Cardiac ventricle fibroblast (primary cell): ENCODE measurements at places on chromosomes 7 and 10. TPM values are rescaled to one million over a fixed set of nuclear protein-coding genes. Genes with fewer than 3 reads are reported as not detected.

FZD8 gene
- total RNA-seq = 2.4 TPM in 2 replicates

DNA2 gene
- total RNA-seq = 2.3 and 2.4 TPM in 2 replicates

CDHR3 gene
- total RNA-seq = 1.6 and 3.6 TPM in 2 replicates

FLNC gene
- 94.0 and 106 TPM in 2 replicates for total RNA-seq

PNLIPRP3 gene
- not detected in 2 replicates for total RNA-seq

TNKS2 gene
- total RNA-seq = 29.0 and 34.4 TPM in 2 replicates

UNC5B gene
- total RNA-seq = 58.3 and 61.5 TPM in 2 replicates

TSPAN15 gene
- 4.9 and 5.5 TPM in 2 replicates for total RNA-seq

GRM8 gene
- not detected in 2 replicates for total RNA-seq

OR13A1 gene
- not detected in 2 replicates for total RNA-seq

ZNF736 gene
- 4.6 and 4.8 TPM in 2 replicates for total RNA-seq

SP8 gene
- total RNA-seq = not detected in 2 replicates

GBX1 gene
- total RNA-seq = not detected in 2 replicates

FZD1 gene
- total RNA-seq = 18.7 and 21.9 TPM in 2 replicates

R3HCC1L gene
- 5.0 and 10.0 TPM in 2 replicates for total RNA-seq

STRA8 gene
- total RNA-seq = not detected in 2 replicates

PPP1R9A gene
- total RNA-seq = under 0.01 and 0.06 TPM in 2 replicates

PRRT4 gene
- total RNA-seq = 0.54 and 0.56 TPM in 2 replicates

TACC2 gene
- total RNA-seq = 6.4 and 9.4 TPM in 2 replicates

TUBAL3 gene
- not detected in 2 replicates for total RNA-seq

ACBD7 gene
- total RNA-seq = 2.2 TPM in 1 of 2 replicates, not detected in the other

NODAL gene
- not detected in 2 replicates for total RNA-seq
